ENCODE measurements at places on chromosomes 5 and 9.

GRCh38 chr9:90078988-90079421 lies 474.2 kb downstream of the GADD45G start:
- DNase-seq: no peak

DNA sequence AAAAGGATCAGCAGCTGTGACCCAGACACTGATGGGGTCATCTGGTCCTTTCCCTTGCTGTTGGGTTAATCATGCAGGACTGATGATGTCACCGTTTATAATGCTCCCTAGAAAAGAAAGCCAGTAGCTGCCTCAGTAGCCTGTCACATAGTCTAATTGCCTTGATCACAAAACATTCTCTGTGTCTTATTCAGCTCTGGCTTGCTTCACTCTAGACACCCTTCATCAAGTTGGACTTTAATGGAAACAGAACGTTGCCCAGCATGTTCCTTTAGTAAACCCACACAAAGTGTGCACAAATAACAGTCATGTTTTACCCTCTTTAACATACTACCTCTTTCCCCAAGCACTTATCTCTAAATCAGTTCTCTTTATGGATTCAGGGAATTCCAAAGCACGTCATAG lies 170.8 kb downstream of the SGCD start:
- no peak for DNase-seq

DNA sequence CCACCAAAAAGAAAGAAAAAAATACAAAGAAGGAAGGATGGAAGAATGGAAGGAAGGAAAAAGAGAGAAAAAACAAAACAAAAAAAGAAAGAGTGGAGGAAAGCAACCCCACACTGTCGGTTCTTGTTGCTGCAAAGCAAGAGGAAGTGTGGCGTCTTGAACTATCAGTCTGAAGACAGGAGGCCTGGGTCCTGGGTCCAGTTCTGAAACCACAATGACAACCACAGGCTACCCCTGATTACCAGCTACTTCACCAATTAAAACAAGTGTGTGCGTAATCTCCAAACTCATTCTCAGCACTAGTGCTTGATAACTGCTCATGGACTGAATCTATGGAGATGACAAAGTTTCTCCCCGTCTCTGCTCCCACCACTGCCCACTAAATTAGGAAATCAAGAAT lies 93.7 kb downstream of the RASEF start:
- DNase-seq: no peak

- DNase-seq: no peak
Measured at GRCh38 chr5:157892974-157893373, 34.0 kb upstream of the CLINT1 start.

GRCh38 chr5:10567121-10567591 lies 3.3 kb downstream of the ANKRD33B start:
- no peak for DNase-seq

DNA sequence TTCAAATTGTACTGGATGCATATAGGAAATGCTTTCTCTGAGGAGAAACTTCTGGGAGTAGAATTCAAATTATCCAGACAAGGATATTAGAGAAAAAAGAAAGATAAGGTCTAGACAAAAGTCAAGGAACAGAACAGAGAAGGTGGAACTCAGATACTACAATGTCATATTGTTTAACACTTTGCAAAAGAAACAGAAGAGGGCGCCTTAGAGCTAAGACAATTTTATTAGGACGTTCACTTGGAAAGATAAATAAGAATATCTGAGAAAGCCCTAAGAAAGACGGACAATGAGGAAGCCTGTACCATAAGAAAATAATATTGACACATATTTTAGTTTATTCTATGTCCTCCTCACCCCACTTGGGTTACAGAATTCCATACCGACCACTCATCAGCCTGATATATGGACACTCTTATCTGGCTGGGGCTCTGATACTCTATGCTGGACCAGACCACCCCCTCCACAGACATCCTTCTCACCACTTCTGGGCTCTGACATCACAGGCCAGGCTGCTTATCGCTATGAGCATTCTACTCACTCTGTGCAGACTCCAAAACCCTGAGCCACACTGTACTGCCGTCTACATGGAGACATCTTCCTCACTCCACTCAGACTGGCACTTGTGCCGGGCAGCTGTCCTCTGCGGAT lies 9.1 kb upstream of the AK3 start:
- peak; percentile 34 for DNase-seq

DNA sequence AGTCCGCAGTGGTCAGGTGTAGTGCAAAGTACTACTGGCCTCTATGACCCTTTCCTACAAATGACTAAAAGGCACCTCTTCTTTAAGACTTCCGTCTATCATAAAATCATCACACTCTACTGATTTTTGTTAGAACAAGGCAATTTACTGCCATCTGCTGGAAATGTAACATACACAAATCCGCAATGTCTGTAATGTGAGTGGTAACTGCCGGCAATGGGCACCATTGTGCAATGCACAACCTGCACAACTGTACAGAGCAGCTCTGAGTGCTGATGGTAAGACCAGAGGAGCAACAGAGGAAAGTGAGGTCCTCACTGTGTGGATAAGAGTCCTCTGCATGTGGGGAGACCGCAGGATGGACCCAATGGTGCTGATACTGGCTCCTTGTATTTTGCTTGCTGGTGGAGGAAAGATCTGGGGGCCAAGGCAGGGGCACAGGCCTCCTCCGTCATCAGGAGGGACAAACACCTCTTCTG lies 103.7 kb downstream of the ATPSCKMT start:
- DNase-seq: no peak

DNA sequence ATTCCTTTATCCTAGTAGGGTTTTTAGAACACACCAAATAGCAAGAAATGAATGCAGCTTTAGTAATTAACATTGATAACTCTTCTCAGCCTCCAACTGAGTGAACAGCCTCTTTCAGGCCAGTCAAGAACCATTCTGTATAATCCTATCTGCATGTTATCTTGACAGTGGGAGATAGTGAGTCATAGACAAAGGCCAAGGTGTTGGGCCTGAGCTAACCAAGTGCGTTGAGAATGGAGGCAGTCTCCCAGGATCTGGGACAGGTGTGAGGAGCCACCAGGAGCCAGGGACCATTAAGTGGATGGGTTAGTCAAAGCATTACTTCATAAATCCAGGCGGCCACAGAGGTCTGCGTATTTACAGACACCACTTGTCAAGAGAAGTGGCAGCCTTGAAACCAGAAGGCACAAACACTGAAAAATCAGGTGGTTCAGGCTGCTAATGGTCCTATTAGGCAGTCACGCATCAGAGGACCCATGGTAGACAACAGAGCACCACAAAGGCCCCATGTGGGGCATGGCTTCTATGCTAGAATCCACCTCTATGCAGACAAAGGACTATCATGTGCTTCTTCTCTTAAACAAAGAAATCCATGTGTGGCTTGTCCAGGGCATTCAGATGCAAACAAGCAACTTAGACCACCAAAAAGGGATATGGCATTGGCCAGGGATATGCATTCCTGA lies 409.7 kb upstream of the PIK3R1 start:
- DNase-seq: no peak

DNA sequence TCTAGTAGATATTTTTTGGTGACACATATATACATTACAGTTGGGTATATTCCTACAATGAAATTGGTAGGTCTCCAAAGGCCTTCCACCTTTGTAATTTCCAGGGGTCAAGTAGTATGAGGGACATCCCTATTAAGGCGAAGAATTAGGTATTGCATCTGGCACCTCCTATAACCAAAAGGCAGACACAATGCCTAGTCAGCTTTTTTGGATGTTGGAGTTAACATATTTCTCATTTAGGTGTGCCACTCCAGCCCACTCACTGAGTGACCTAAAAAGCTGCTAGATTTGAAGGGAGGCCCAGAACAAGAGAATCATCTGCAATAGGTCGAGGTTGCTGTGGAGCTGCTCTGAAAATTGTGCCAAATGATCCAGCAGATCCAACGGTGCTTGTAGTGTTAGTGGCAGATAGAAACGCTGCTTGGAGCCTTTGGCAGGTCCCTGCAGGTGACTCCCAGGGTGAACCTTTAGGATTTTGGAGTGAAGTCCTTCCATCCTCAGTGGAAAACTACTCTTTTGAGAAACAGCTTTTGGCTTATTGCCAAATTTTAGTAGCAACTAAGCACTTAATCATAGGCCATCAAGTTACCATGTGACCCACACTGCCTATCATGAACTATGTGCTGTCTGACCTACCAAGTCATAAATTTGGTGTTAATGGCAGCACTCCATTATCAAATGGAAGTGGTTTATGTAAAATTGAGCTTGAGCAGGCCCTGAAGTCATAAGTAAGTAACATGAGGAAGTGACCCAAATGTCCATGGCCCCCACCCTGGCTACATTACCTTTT lies 15.7 kb upstream of the FNIP1 start:
- DNase-seq: no peak

GRCh38 chr5:73895471-73895870 lies 269.5 kb downstream of the ARHGEF28 start:
- no peak for DNase-seq

DNA sequence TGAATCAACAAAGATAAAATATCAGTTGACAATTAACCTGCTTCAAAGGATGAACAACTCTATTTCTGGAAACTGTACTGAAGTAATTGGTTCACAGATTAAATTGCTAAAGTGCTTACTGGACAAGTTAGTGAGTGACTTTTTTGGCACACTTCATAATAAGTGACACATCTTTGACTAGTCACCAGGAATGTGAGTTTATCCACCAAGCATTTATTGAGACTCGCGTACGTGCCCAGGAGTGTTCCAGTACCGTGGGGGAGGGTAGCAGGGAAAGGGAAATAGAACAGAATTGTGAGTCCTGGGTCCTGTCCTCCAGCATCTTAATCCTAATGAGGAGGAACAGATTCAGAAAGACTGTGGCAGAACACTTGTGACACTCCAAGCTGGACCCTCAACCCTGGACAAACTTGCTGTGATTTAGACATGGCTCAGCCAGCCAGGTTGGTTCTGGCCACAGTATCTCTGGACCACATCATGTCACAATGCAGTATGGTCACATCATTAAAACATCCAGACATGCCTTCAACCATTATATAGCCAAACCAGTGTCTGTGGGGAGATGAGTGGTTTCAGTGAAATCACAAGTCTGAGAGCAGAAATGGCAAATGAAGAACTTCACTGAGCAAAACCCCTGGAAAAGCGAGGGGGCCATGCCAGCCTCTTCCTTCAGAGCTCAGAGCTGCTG lies 623.1 kb downstream of the BNC2 start:
- DNase-seq: no peak

DNA sequence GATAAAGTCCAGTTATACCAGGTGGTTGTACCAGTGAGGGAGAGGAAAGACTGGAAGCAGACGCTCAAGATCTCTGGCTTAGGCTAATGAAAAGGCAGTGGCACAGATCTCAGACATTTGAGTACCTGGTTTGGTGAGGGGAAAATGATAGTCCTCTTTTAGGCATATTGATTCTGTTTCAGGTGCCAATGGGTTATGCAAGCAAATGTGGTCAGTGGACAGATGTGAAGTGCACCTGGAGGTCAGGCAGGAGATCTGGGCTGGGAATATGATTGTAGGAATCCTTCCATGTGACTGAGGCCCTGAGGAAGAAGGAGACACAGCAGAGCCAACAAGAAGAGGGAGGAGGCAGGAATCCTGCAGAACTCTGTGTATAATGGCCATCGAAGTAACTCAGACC lies 63.7 kb upstream of the SMARCA2 start:
- DNase-seq: no peak

- peak; percentile 81 for DNase-seq
Measured at GRCh38 chr9:132054024-132054423, 25.6 kb downstream of the MED27 start.

- no peak for DNase-seq
Measured at GRCh38 chr9:129939431-129939830, 103.6 kb downstream of the FNBP1 start.

DNA sequence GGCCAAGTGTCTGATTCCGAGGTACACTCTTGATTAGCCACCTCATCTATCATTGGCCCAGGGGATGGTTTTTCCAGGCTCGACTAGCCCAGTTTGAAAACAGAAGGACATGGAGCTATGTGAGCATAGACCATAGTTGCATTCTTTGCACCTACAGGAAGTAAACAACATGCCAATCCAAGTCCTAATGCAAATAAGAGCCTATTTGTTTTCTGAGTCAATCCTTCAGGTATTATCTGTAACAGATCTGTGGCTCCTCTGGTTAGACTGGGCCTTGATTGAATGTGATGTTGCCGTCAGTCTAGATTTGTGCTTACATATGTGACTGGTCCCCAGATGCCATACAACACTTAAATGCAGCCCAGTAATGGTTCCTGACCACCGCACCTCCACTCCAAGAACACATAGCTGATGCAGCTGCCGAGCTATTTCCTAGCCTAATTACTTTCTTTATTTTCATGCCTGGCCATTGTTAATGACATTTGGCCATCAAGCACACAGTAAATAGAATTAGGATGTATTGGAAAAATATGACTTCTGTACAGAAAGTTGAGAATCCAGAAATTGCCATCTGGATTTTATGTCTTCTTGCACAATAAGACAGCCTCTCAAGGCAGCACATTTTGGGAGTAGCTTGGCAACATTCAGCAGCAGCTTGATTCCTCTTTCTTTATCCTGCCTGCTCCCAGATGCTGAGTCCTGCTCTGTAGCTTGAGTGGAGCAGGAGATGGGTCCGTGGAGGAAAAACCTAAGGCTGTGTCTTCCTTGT lies 29.5 kb upstream of the ARHGAP26 start:
- DNase-seq: no peak

- DNase-seq: no peak
Measured at GRCh38 chr9:133256136-133256461, 18.9 kb downstream of the ABO start.

- DNase-seq: no peak
Measured at GRCh38 chr5:150242251-150242894, 47.2 kb downstream of the CAMK2A start.

DNA sequence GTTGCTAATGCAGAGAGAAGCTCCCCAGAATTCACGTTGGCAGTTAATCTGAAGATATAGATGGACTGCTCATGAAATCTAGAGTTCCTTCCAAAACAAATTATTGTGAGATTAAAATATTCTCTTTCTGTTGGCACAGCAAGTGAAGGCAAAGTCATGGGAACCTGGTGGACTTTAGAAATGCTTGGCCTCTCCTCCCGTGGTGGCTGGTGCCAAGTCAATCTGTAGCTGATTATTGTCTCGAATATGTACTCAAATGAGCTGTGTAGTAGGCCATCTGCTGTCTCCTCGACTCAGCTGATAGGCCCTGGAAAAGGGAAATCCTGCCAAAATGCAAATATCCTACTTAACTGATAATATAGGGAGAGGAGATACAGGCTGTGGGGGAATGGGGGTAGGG lies 69.3 kb downstream of the DAPK1 start:
- DNase-seq: no peak

DNA sequence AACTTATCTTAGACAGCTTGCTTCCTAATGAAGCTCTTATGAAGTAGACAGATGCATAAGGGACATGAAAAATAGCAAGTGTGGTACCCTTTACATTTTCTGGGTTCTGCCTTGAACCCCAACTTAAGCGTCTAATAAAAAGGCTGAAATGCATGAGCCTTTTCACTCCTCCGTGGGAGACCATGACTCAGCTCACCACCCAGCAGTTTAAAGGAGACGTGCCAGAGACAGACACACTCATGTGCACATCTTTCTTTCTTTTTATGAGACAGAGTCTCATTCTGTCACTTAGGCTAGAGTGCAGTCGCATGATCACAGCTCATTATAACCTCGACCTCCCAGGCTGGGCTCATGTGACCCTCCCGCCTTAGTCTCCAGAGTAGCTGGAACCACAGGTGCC lies 22.3 kb downstream of the CTXN3 start:
- no peak for DNase-seq

Data from NCI-H2171 (cell line).